ENCODE measurements at places on chromosomes 6 and 20. TPM values are rescaled to one million over a fixed set of nuclear protein-coding genes. Genes with fewer than 3 reads are reported as not detected.

Gene COX4I2
- total RNA-seq, result 10.6 TPM

Gene NOX3
- total RNA-seq, result not detected

Gene CASS4
- 31.4 TPM for total RNA-seq

Gene COL20A1
- not detected for total RNA-seq

Gene FAM135A
- 13.7 TPM for total RNA-seq
